GM13977 (cell line): ENCODE measurements at places on chromosomes 4 and X.

DNA sequence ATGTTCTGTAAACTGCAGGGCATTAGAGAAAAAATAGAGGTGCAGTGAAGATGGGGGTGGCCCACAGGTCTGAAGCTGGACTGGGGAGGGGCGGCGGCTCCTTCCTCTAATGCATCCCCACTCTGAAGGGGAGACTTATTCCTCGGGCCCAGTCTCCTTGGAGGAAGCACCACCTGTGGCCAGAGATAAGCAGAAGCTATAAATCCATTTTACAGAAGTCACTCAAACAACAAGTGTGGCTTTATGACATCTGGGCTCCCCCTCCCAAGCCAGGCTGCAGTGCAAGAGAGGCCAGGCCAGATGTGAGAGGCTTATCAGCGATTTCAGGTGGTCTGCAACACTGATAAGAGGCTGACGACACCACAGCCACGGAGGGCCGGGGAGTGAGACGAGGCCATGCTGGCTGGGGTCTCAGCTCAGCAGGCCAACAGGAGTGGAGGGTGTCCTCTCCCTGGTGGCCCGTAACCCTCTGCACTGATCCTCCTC is 15.8 kb downstream of the CYTL1 start:
- DNase-seq, result no peak

DNA sequence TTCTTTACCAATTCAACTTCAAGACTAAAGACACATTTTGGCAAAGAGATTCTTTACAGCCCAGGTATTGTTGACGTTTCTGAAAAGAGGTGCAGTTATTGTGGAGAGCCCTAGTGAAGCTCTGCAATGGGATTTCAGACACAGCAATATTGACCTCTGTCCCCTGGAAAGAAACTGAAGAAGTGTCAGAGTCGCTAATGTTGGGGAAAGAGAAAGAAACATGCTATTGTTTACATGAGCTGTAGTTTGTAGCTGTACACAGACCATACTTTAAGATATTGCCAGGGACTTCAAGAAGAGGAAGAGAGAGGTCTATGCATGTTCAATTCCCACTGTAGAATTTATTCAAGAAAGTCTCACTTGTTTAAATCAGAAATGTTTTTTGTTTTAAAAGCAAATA is 497.3 kb upstream of the BOD1L1 start:
- no peak for DNase-seq

- no peak for DNase-seq
Observed at GRCh38 chr4:152556283-152556682, 20.4 kb upstream of the FBXW7 start.

DNA sequence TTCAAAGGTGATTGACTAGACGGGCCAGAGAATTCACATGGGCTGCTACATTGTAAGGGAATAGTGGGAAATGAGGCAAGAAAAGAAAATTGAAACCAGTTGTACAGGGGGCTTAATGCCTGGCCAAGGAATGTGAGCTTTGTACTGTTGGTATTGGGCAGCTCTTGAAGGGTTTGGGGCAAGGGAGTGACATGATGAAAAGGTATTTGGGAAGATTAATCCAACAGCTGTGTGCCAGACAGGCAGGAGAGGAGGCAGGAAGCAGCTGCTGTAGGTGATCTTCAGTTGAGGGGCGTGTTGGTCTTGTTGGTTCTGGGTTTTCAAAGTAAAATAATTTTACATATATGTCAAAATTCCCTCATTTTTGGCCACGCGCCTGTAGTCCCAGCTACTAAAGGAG is 384.5 kb upstream of the TENM3 start:
- no peak for DNase-seq

- no peak for DNase-seq
Observed at GRCh38 chr4:182447767-182448280, 204.6 kb downstream of the TENM3 start.

GRCh38 chr4:8081621-8082516 is 76.7 kb downstream of the ABLIM2 start:
- DNase-seq, result no peak

DNA sequence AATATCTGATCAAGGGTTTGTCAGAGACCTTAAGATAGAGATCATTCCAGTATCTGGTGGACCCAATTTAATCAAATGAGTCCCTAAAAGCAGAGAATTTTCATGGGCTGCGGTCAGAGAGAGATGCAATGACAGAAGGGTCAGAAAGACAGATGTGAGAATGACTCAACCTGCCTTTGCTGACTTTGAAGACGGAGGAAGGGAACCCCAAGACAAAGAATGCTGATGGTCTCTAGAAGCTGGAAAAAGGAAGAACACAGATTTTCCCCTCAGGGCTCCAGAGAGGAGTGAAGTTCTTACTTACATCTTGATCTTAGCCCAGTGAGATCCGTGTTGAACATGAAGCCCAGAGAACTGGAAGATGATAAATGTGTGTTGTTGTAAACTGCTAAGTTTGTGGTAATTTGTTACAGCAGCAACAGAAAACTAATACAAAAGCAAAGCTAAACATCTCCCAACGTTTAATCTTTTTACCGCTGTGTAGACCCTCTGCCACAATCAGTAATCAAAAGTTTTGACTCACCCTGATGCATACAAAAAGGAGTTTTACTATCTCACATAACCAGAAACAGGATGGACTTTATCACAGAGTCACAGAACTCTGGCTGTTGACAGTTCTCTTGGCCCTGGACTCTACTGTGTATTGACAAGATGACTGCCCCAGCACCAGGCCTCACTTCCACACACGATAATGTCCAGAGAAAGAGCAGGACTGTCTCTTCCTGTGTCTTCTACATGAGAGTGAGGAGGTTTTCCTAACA is 70.2 kb upstream of the MAGEB2 start:
- no peak for DNase-seq

GRCh38 chr4:3770323-3771163 is 4.4 kb downstream of the ADRA2C start:
- DNase-seq, result no peak

GRCh38 chrX:70353514-70353913 is 63.6 kb downstream of the KIF4A start:
- no peak for DNase-seq

- DNase-seq, result no peak
Observed at GRCh38 chrX:109357706-109358105, 124.2 kb downstream of the GUCY2F start.

GRCh38 chr4:112823606-112824005 is 186.7 kb downstream of the LARP7 start:
- DNase-seq, result no peak

DNA sequence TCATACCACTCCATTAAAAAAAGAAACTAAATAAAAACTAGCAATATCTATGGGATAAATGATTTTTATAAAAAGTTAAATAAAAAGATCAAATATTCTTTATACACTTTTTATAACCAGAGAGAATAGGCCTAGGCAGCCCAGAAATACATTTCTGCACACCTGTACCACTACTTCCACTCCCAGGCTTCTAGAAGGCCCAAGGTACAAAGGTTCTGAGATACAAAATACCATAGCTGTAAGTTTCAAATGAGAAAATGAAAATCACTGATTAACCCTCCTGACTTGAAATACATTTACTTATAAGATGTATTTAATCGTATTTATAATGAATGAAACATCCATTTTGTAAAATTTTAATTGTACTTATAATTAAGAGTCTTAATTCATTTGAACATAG is 226.5 kb upstream of the MAB21L2 start:
- DNase-seq, result no peak

DNA sequence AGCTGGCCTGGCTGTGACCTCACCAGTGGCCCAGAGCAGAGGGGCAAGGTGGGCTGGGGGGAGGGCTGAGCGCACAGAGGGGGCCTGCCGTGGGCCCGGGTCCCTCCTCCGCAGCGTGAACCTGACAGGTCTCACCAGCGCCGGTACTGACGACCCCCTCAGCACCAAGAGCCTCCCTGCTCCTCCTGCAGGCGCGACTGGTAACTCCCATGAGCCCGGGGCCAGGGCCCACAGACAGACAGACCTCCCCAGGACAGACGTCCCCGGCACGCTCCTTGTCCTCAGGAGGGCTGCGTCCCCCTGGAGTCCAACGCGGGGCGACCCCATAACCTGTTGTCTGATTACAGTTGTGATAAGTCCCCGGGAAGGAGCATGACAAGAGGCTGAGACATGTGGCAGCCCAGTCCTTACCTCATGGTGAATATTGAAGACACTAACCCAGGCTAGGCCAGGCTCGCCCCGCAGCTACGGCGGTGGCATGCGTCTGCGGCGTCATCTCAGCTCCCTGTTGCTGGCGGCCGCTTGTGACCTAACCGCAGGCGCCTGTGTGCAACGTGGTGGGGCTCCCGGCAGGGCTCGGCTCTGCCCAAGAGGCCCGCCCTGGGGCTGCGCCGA is 8.5 kb downstream of the AKAP17A start:
- DNase-seq, result no peak

DNA sequence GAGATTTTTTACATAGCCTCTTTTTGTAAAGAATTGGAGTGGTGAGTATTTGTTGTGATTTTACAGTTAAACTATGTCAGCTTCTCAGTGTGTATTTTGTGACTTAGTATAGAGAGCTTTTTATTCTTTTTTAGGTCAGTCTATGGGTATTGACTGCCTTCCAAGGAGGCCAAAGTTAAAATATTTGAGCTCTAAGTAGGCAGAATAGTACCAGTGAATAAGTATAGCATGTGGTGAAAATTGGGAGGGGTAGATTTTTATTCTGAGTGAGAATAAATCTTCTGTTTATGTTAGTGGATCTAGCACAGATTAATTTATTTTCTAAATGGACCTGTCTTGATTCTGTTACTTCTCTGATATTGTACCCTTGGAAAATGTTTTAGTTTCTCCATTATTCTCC is 37.5 kb downstream of the HERC3 start:
- DNase-seq, result no peak

- DNase-seq, result no peak
Observed at GRCh38 chrX:7399373-7399772, 251.4 kb upstream of the PUDP start.

DNA sequence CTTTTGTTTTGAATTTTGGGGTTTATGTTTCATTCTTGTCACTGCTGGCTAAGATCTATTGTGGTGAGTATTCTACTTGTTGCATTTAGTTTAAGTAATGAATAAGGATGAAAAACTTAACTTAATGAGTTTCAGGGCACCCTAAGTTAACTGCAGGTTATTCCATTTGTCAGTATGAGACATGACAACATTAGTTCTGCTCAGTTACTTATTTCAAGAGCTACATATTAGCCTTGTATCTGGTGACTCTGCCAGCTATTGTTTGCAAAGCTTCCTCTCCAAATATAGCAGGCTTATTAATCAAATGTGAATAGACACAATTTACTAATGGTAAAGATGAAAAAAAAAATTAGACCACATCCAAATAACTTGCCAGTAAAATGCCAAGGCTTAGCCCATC is 567.1 kb downstream of the IL15 start:
- DNase-seq, result no peak

- DNase-seq, result no peak
Observed at GRCh38 chr4:16075975-16076757, 7.7 kb downstream of the PROM1 start.

DNA sequence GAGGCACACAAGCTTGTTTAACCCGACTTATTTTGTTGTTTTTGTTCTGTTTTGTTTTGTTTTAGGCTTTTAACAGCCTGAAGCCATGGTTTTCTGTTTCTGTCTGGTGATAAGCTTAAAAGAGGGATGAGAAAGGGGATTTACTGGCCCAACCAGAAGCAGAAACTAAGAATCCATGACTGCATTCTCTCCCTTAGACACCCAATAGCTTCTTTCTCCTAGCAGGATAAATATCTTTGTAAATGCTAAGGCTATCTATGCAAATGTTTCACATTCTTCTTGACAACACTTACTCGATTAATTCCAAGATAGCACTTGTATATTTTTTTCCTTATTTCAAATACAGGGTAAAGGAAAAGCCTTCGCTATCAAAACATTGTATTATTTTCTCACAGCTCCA is 53.7 kb upstream of the SMAD1 start:
- no peak for DNase-seq

- no peak for DNase-seq
Observed at GRCh38 chr4:180567080-180567479, 1676.1 kb upstream of the TENM3 start.
